ENCODE measurements at places on chromosomes 12 and 14.

DNA sequence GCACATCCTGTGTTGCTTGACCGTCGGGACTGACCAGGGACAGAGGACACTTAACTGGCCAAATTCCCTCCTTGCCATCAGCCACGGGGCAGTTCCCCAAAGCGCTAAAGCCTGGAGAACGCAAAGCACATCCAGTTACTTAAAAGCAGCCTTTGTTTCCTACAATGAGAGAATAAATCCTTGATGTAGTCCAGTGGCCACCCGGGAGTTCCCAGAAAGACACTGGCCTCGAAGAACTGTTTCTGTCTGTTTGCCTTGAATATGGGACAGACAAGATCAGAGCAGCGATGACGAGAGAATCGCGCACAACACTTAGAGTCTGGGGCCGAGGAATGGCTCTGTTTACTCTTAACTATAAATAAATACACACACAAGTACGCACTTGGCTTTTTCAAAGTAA, 102.2 kb downstream of the TNFAIP2 start:
- DNase-seq = no peak

DNA sequence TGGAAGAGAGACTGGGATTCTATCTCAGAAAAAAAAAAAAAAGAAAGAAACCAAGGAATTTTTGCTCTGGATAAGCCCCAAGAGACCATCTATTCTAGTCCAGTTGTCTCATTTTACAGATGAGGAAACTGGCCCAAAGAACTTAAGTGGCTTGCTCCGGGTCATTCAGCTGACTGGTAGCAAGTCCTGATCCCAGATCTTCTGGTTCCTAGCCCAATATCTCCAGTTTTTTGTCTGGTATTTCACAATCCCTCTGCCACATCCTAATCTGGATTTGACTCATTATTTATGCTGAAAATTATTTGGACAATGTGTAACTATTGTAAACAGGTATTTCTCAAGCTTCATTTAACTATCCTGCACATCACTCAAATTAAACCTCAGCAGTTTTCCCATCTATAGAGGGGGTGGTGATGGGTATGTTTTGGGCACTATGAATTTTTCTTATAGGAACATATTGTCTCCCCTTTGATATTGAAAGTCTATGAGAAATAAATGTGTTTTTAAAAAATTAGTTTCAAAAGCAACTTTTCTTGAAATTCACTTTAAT, 43.4 kb downstream of the PPP2R5E start:
- DNase-seq = no peak

DNA sequence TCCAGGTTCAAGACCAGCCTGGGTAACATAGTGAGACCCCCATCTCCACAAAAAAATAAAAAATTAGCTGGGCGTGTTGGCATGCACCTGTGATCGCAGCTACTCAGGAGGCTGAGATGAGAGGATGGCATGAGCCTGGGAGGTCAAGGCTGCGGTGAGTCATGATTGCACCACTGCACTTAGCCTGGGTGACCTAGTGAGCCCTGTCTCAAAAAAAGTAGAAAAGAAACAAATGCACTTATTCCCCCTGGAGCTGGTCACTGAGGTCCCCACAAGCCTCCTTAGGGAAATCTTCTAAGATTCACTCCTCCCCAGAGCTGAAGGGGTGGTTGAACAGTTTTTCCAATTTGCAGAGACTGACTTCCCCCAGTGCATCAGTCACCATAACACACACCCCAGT, 1.6 kb downstream of the CD9 start:
- DNase-seq = no peak

DNA sequence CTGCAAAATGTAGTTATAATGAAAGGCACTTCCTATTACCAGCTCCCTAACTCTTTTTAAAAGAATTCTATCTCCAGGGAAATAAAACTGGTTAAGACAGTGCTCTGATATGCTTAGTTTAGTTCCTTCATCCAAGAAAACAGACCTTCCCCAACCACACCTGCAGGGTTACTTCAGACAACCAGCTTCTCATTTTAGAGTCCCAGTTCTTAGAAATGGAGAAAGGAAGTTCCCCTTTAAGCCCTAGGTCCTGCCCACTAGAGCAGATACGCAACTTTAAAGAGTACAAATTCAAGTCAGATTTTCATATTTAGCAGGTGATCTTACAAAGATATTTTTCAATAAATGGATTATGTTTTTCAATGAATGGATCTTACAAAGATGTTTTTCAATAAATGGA, 4.4 kb upstream of the WSB2 start:
- DNase-seq = no peak

Measured in stimulated activated CD4-positive, alpha-beta T cell treated with anti-CD3 and anti-CD28 coated beads, TNF-alpha, amount 100 ng/mL, for 4 hours (primary cell).